ENCODE measurements at places on chromosomes 3 and 15.

GRCh38 chr3:8557298-8557697 lies 55.7 kb downstream of the LMCD1 start:
- no peak for DNase-seq

GRCh38 chr3:177437513-177438337 lies 240.4 kb upstream of the TBL1XR1 start:
- no peak for DNase-seq

DNA sequence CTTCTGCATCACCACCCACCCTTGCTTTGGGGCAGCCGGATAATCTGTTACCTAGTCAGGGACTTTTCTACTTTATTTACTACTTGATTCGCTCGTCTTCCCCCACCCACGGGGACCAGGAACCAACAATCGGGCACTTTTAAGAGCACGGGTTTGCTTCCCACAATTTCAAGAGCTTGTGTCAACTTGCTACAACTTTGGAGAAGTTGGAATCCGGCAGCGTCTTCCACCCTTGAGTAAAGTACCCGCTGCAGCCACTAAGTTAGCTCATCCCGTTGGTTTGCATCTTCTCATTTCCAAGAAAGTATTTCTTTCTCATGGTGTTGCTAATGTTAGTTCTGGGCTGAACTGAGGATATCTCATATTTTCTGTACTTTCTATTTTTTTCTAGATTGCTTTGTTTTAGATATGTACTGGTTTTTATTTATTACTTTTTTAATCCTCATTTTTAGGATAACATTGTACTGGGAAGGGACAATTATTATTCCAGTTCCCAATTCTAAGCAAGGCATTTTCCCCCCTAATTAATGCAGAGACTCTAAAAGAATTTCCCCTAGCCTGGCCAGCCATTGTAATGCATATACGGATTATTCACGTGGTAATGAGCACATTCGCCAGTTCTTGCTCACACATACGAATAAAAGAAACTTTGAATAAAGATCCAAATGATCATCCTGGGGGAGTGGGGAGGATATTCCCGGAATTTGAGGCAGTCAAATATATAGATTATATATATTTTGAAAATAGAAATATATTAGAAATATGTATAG lies 4.0 kb downstream of the SOX2 start:
- no peak for DNase-seq

DNA sequence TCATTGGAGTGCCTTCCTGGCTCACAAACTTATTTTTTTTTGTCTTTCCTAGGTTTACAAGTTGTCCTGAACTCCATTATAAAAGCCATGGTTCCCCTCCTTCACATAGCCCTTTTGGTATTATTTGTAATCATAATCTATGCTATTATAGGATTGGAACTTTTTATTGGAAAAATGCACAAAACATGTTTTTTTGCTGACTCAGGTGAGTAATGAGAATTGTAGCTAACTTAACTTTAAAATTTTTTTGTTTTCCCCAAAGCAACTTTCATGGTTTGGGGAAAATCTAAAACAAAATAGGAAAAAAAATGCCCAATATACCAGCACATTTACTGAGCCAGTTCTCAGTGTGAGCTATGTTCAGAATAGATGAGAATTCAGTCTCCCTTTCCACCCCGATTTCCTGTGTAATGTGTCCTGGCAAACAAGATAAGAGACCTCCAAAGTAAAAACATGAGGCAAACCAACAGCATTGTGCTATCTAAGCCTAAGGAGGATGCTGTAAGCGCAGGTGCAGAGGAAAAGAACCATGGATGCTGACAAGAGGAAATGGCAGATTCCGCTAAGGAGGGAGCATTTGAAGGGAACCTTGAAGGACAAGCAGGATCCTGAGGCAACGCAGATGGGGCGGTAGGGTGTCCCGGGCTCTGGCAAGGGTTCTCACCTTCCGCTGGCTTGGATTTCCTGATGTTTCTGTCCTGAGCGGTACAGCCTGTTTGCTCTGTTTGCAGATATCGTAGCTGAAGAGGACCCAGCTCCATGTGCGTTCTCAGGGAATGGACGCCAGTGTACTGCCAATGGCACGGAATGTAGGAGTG lies 171.4 kb downstream of the CACNA1D start:
- DNase-seq = no peak

- no peak for DNase-seq
These were observed 29.9 kb upstream of the TJP1 start for GRCh38 chr15:29852201-29852600.

DNA sequence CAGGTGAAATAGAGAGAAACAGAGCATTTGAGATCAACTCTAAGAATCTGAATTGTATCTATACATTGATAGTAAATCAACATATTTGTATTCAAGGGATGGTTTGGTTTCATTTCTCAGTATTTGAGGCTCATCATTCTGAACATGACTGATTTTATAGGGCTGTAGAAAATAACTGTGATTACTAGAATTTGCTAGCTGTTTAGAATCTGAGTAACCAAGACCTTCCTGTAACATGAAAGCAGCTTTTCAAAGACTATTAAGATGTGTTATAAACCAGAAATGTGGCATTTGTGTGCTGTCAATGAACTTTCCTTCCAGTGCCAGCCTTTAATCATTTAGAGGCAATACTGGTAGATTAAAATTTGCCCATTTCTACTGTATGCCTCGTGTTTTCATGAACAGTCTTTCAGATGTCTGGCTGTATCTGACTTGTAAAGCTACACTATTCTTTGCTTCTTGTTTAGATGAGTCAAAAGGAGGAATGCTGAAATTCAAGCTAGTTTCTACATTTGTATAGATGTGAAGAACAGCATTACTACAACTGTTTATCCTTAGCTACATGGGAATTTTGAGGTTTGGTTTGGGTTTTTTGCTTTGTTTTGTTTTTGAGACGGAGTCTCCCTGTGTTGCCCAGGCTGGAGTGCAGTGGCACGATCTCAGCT lies 137.3 kb upstream of the BHLHE40 start:
- DNase-seq = no peak

DNA sequence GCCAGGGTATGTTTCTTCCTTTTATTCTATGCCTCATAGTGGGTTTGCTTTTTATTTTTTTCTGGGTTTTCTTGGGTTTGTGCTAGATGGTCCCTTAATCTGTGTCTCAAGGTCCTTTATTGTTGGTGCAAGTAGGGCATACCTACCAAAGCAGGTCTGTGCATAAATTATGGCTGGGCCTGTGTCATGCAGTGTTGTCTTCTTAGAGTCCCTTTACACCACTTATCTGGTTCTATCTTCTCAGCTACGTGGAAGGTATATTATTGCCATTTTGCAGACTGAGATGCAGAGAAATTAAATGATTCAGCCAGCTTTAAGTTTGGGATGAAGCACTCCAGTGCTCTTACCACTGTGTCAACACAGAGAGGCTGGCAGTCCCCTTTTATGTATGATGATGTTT lies 293.5 kb upstream of the SOX2 start:
- no peak for DNase-seq

DNA sequence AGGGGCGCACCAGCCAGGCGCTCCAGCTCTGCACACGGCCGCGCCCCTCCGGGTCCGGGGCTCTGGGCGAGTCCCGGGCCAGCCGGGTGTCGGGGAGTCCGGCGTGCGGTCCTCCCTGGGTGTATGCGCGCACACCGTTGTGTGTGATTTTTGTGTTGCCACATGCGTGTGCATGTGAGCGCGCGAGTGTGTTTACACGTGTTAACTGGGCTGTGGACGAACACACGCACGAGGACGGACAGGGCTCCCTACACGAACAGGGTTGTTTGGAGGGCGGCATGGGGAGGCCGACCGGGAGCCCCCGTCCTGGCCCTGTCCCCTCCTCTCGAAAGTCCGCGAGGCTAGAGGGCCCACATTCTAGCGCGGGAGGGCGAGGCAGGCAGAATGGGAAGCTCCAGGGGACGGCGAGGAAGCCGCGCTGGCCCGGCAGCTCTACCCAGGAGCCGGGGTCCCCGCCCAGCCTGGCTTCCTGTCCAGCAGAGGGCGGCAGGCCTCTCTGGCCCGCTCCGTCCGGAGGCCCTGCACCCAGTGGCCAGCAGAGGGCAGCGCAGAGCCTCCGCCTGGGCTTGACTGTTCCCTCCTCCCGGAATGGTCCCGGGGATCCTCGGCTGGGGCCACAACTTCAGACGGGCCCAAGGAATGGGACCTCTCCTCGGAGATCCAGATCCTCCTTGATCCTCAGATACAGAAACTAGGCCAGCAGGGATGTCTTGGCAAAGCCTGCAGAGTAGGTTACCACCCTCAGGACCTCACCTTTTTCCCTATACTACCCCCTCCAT lies 611 bp upstream of the LINGO1 start:
- DNase-seq = peak; percentile 54

DNA sequence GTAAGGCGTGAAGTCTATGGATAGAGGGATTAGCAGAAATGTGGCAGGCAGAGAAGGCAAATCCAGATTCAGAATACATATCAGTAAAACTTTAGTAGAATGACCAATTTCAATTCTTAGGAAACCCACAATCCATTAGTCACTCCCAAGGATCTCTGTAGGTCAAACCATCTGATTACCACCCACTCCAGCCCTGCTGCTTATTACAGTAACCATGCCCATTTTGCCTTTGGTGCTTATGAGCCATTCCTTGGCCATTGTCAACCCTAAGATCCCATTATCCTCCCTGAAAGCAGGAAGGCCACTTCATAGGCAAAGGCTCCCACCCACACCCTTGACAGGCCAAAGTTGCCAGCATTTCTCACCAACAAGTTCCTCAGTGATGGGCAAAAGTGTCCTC lies 5.1 kb upstream of the KLHL40 start:
- no peak for DNase-seq

DNA sequence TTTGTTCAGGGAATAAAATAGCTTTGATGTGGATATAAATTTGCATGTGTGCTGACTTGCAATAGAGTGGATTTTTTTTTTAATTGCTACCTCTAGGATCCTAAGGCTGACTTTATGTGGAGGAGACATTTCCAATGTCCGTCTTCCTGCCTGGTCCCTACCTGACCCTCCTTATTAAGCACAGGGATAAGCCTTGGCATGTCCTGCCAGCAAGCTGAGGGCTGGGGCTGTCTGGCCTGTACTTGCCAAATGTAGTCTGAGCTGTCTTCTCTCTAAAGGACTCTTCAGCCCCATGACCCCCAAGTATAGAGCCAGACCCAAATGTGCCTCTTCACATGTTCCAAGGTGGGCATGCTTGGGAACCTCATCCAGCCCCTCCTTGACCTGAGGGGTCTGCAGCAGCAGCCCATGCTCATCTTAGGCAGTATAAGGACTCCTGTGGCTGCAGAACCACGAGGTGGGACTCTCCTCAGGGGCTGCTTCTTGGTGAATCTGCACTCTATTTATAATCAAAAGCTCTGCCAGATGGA lies 88.8 kb downstream of the CACNA1D start:
- DNase-seq = no peak

GRCh38 chr15:39336926-39337325 lies 244.0 kb upstream of the THBS1 start:
- DNase-seq = no peak

DNA sequence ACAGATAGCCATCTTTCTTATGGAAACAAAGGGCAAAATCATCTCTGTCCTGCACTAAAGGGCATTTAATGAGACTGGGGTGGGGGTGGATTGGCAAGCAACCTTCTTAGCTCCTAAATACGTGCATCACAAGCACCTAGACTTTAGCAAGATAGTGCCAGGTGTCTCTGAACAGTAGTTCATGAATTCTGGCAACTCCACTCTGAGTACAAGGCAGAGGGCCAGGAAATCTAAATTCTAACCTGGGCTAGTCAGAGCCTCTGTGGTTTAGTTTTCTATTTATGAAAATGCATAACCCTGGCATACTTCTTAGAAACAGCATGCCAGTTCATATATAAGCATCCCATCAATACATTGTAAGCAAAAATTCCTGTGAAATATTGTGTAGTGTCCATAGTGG lies 788.5 kb downstream of the MCTP2 start:
- no peak for DNase-seq

DNA sequence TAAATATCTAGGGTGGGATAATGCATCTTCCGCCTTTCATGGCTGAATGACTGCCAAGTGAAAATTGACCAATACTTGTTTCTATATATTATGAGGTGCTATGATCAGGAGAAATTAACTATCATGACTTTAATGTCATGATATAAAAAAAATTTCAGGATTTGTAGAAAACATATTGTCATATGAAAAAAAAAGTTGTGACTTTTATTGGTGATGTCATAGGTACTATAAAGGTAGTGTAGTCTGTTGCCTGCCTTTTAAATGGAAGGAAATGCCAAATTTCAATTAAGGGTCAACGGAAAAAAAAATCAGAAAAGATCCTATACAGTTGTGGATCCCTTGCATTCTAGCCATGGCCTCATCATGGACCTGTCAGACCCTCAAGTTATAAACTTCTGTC lies 15.5 kb downstream of the LRRC3B start:
- DNase-seq = no peak

- no peak for DNase-seq
These were observed 48.8 kb downstream of the TIPARP start for GRCh38 chr3:156723182-156723619.

DNA sequence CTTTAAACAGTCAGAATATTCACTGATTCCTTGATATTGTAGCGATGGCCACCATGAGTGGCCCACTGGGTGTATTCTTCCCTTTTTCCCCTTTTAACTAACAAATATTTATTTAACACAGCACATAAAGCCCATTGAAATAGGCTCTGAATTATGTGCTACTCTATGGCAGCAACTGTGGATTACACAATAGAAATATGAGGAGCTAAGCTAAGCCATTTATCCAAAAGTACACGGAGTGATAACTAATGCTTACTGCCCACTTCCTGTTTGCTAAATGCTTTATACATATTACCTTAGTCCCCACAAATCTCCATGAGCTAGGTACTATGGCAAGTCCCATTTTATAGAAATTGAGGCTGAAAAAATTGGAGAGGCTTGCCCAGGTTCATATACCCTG lies 17.9 kb downstream of the ILDR1 start:
- no peak for DNase-seq

DNA sequence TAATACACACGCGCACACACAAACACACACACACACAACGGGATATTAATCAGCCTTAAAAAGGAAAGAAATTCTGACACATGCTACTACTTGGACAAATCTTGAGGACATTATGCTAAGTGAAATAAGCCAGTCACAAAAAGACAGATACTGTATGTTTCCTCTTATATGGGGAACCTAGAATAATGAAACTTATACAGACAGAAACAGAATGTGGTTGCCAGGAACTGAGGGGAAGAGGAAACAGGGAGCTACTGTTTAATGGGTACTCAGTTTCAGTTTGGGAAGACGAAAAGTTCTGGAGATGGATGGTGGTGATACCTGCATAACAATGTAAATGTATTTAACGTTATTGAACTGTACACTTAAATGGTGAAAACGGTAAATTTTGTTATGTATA lies 20.2 kb downstream of the ICE2 start:
- no peak for DNase-seq

GRCh38 chr3:106276755-106277612 lies 408.2 kb upstream of the CBLB start:
- DNase-seq = no peak

- DNase-seq = no peak
These were observed 111.9 kb downstream of the RAP2B start for GRCh38 chr3:153273767-153274435.

GRCh38 chr15:60118146-60118545 lies 114.0 kb downstream of the FOXB1 start:
- DNase-seq = no peak

DNA sequence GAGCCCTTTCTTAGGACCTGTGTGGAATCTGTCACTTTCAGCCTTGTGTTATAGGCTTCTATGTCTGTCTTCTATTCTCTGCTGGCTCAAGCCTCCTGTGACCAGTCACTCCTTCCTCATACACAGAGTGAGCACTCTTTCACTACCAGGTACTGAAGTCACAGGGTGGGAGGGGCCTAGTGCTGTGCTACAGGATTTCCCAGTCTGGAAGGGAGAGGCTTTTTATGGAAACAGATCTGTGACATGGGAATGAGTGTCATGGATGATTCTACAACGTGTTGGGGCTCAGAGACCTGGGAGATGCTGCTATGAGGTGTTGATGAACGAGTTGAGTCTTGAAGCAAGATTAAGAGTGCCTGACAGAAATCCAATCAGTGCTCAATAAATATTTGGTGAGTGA lies 100.5 kb downstream of the PDCD6IP start:
- DNase-seq = no peak

All from NCI-H1048 (cell line).